Esophagus squamous epithelium (tissue), 5 donors: ENCODE measurements at places on chromosomes 16 and 17.

- no peak for DNase-seq
These were observed 519 bp upstream of the NTN1 start for GRCh38 chr17:9020824-9021157.

DNA sequence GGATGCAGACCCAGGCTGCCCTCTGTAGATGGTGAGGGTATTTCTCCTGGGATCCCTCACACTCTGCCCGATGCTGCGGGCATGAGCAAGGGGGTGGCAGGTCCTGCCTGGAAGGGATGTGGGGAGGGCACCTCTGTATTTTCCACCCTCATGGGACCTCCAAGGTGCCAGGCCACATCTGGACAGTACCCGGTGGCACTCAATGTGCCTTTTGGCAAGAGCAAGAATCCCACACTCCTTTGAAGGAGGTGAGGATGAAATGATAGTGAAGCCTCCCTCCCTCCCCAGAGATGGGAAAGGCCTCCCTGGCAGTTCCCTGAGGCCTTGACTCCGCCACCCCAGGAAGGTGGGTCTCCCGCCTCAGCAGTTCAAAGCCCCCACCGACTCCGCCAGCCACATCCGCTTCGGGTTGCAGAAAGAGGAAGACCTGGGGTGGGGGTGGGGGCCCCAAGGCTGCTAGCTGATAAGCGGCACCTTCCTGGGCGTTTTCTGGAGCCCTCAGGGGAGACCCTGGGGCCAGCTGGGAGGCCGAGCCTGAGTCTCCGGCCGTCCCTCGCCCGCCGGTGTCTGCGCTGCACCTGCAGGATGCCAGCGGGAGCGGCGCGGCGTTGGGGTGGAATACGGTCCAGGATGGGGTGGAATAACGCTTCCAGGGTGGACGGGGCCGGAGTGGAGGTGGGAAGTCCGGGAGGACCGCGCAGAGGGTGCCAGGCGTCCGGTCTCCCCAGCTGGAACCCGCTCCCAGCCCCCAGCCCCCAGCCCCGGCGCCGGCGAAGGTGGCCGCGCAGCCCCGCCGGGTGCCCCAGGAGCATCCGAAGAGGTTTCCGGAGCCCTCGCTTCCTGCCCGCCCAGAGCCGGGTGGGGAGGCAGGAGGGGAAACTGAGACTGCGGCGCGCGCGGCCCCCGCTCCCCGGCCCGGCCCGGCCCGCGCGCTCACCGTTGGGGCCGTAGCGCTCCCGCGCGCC is 718 bp downstream of the ATP2A3 start:
- DNase-seq, result peak; percentile 57

- no peak for DNase-seq
These were observed 83.9 kb upstream of the CIBAR2 start for GRCh38 chr16:85195900-85196772.

GRCh38 chr16:66161942-66162341 is 204.5 kb upstream of the CDH5 start:
- no peak for DNase-seq

GRCh38 chr17:75842963-75843576 is 1.1 kb downstream of the UNC13D start:
- no peak for DNase-seq

- DNase-seq, result no peak
These were observed 66.4 kb downstream of the METRNL start for GRCh38 chr17:83145831-83146230.

- DNase-seq, result no peak
These were observed 63.3 kb downstream of the CYB561 start for GRCh38 chr17:63382826-63383225.

- DNase-seq, result no peak
These were observed 1.3 kb upstream of the CDK5R1 start for GRCh38 chr17:32485261-32486110.

GRCh38 chr17:31535581-31535981 is 144.1 kb downstream of the RAB11FIP4 start:
- no peak for DNase-seq

- no peak for DNase-seq
These were observed 100.5 kb downstream of the VAT1L start for GRCh38 chr16:77888871-77889270.

GRCh38 chr16:71894229-71894920 is 956 bp upstream of the IST1 start:
- DNase-seq, result no peak

DNA sequence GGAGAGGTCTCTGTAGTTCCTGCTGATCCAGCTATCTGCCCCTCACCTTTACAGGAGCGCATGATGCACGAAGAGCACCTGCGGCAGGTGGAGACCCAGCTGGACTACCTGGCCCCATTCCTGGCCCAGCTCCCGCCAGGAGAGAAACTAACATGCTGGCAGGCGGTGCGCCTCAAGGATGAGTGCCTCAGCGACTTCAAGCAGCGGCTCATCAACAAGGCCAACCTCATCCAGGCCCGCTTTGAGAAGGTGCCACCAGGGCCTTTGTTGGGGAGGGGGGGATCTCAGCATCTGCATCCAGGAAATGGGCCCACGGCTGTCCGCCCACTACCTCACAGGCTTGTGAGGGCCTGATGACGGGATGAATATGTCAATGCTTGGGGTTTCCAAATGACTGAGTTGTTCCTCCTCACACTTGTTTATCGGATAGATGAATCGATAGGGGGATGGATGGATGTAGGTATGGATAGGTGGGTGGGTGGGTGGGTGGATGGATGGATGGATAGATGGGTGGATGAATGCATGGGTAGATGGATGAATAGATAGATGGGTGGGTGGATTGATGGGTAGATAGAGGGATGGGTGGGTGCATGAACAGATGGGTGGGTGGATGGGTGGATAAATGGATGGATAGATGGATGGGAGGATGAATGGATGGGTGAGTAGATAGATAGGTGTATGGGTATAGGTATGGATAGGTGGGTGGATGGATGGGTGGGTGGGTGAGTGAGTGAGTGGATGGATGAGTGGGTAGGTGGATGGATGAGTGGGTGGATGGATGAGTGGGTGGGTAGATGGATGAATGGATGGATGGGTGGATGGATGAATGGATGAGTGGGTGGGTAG is 7.0 kb upstream of the KATNB1 start:
- DNase-seq, result no peak

DNA sequence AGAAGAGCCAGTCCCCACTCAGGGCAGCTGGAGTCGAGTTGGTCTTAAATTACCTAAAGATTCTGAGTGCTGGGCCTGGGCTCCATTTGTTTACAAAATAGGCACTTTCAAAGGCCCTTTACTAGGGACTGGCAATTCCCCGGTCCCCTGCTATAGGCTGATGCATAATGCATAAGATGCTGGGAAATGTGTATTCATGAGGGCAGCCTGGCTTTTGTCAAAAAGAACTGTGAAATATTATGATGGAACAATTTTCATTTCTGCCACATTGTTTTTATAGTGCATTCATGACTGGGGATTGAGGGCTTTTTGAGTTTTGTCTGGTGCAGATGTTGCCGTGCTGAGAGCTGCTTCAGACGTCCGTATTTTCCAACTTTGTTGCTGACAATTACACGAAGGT is 617.0 kb upstream of the CDH5 start:
- no peak for DNase-seq

DNA sequence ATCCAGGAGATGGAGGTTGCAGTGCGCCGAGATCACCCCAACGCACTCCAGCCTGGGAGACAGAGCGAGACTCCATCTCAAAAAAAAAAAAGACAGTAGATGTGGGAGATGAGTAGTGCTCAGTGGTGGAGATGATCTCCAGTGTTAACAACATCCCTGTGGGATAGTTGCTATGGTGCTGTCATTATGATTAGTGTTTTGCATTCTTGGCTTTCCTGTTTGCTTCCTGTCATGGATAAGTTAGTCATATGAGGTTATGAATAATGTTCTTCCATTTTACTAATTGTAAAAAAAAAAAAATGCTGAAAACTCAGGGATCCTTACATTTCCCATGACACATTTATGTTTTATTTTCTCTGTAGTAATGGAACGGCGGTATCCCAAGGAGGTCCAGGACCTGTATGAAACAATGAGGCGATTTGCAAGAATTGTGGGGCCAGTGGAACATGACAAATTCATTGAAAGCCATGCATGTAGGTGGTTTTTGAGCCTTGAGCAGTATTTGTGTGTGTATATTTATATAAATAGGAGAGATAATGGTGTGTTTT is 24.5 kb upstream of the DUSP14 start:
- DNase-seq, result no peak

DNA sequence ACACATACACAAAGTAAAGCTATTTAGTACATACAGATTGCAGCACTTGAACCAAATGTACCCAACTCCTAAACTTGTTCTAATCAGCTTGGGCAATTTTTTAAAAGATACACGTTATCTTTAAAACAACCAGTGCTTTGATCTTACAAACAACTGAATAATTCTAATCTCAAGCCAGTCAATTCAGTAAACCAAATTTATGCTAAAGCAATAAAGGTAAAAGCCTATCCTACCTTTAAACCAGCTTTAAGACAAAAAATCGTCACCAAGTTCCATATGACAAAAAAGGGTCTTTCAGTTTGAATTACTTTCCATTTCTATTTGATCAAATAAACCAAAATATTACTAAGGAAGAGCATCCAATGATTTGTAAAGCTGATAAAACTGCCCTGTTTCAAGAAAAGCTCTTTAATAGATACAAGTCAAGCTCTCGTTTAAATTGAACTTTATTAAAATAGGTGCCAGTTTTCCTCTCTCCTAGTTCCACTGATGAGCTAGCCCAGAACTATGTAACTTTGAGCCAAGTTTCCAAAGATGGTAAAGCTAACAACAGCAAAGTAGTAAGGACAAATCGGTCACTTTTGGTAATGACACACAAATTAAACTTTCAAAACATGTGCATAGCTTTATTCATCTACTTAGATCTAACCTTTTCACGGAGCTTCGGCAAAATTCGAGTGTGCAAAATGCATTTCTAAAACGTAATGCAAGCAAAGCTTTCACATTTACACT is 10.2 kb downstream of the CRYBA1 start:
- DNase-seq, result no peak

- DNase-seq, result no peak
These were observed 767 bp downstream of the ATP2C2 start for GRCh38 chr16:84369105-84369504.

- no peak for DNase-seq
These were observed 13.2 kb upstream of the SCNN1B start for GRCh38 chr16:23288726-23289512.

- no peak for DNase-seq
These were observed 5.8 kb upstream of the UNK start for GRCh38 chr17:75778861-75779249.
